ENCODE measurements at places on chromosomes 6 and 20.
A peak's percentile ranks its signal among the peaks of the same experiment; 100 is the strongest.

- H3K4me3 ChIP-seq, result no peak overlapping the region
- peaks cover 2% of the 10 kb centered on the region for H3K4me1 ChIP-seq
- H3K36me3 ChIP-seq, result peaks cover 67% of the 10 kb centered on the region
- DNase-seq, result peak; percentile 69
These were observed 35.0 kb upstream of the DSN1 start for GRCh38 chr20:36808317-36809257.

- no peak overlapping the region for H3K27ac ChIP-seq
- no peak for DNase-seq
- H3K36me3 ChIP-seq, result no peaks in the 10 kb centered on the region
- H3K4me3 ChIP-seq, result no peak overlapping the region
These were observed 229.8 kb downstream of the FRK start for GRCh38 chr6:115830895-115831294.

- H3K36me3 ChIP-seq, result no peaks in the 10 kb centered on the region
- DNase-seq, result no peak
- peaks cover 50% of the 10 kb centered on the region for H3K4me1 ChIP-seq
- H3K27me3 ChIP-seq, result peaks cover 4% of the 10 kb centered on the region
These were observed 48.3 kb downstream of the OR2B6 start for GRCh38 chr6:28005152-28005890.

- peaks cover 9% of the 10 kb centered on the region for H3K27me3 ChIP-seq
- H3K4me3 ChIP-seq, result peak overlapping the region; percentile 86
- peak overlapping the region; percentile 97 for H3K27ac ChIP-seq
- peak; percentile 72 for DNase-seq
These were observed 1.9 kb downstream of the DDR1 start for GRCh38 chr6:30885999-30886896.

- H3K36me3 ChIP-seq, result no peaks in the 10 kb centered on the region
- H3K27ac ChIP-seq, result no peak overlapping the region
- H3K4me1 ChIP-seq, result peaks cover 29% of the 10 kb centered on the region
- no peak for DNase-seq
- no peak overlapping the region for H3K4me3 ChIP-seq
These were observed 166.4 kb upstream of the ZNF217 start for GRCh38 chr20:53760025-53760441.

DNA sequence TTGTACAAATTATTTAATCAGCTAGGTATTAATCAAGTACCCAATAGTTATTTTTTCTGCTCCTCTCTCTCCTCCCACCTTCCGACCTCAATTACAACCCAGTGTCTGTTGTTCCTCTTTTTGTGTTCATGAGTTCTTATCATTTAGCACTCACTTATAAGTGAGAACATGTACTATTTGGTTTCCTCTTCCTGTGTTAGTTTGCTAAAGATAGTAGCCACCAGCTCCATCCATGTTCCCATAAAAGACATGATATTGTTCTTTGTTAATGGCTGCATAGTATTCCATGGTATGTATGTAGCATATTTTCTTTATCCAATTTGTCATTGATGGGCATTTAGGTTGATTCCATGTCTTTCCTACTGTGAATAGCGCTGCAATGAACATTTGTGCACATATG is 652.8 kb upstream of the CITED2 start:
- H3K36me3 ChIP-seq, result peaks cover 5% of the 10 kb centered on the region
- H3K27ac ChIP-seq, result no peak overlapping the region
- DNase-seq, result no peak
- H3K4me3 ChIP-seq, result no peak overlapping the region
- no peaks in the 10 kb centered on the region for H3K4me1 ChIP-seq
- no peaks in the 10 kb centered on the region for H3K27me3 ChIP-seq

DNA sequence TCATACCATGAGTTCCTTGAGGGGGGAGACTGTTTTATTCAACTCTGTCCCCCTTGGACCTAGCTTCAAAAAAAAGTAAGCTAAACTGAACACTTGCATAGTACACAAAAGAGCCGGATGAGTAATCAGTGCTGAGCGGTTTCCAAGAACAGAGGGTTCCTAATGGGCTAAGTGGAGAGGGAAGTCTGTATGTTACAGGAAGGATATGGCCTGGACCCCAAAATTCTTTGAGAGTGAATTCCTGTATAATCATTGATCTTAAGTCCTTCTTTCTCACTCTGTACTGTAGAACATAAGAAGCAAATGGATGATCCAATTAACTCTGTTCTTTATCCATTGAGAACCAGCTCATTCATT is 324.7 kb upstream of the CNR1 start:
- no peak overlapping the region for H3K4me3 ChIP-seq
- no peaks in the 10 kb centered on the region for H3K36me3 ChIP-seq
- no peak for DNase-seq
- H3K27me3 ChIP-seq, result peaks cover 5% of the 10 kb centered on the region
- no peaks in the 10 kb centered on the region for H3K4me1 ChIP-seq

- H3K27me3 ChIP-seq, result peaks cover 7% of the 10 kb centered on the region
- H3K36me3 ChIP-seq, result peaks cover 44% of the 10 kb centered on the region
- no peak for DNase-seq
- H3K4me3 ChIP-seq, result no peak overlapping the region
- H3K27ac ChIP-seq, result no peak overlapping the region
These were observed 100.3 kb downstream of the ZNF217 start for GRCh38 chr20:53493311-53493857.

DNA sequence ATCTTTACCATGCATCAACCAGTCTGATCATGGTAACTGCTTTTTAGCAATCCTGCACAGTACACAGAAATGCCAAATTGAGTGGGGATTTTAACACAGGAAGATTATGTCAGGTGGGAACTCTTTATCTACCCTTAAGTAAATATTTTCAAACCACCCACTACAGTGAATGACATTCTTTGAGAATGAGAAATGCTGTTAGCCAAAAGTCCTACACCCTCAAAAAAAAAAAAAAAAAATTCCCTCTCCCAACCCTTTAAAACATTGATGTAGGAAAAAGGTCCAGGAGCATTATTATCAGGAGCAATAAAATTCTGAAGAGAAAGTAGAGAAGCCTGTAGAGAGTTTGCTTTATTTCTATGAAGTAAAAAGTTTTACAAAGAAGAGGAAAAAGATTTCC is 307.2 kb upstream of the THEMIS start:
- peaks cover 4% of the 10 kb centered on the region for H3K27me3 ChIP-seq
- H3K4me1 ChIP-seq, result peaks cover 12% of the 10 kb centered on the region
- peaks cover 17% of the 10 kb centered on the region for H3K36me3 ChIP-seq
- no peak for DNase-seq

GRCh38 chr20:19977373-19977770 is 39.8 kb upstream of the NAA20 start:
- H3K4me1 ChIP-seq, result peaks cover 80% of the 10 kb centered on the region
- peak overlapping the region; percentile 99 for H3K27ac ChIP-seq
- peaks cover 70% of the 10 kb centered on the region for H3K36me3 ChIP-seq
- no peak overlapping the region for H3K4me3 ChIP-seq

- H3K36me3 ChIP-seq, result peaks cover 5% of the 10 kb centered on the region
- peaks cover 2% of the 10 kb centered on the region for H3K27me3 ChIP-seq
- H3K4me3 ChIP-seq, result peak overlapping the region; percentile 51
- peaks cover 53% of the 10 kb centered on the region for H3K4me1 ChIP-seq
- DNase-seq, result no peak
These were observed 17.0 kb downstream of the UQCC2 start for GRCh38 chr6:33694401-33694931.

GRCh38 chr20:21840991-21841390 is 135.5 kb downstream of the PAX1 start:
- no peaks in the 10 kb centered on the region for H3K36me3 ChIP-seq
- H3K27ac ChIP-seq, result no peak overlapping the region
- no peak overlapping the region for H3K4me3 ChIP-seq
- no peaks in the 10 kb centered on the region for H3K27me3 ChIP-seq
- no peaks in the 10 kb centered on the region for H3K4me1 ChIP-seq

- peak overlapping the region; percentile 73 for H3K27ac ChIP-seq
- no peaks in the 10 kb centered on the region for H3K36me3 ChIP-seq
- DNase-seq, result no peak
- H3K27me3 ChIP-seq, result peaks cover 3% of the 10 kb centered on the region
These were observed 61.3 kb downstream of the HS3ST5 start for GRCh38 chr6:114281496-114281895.

DNA sequence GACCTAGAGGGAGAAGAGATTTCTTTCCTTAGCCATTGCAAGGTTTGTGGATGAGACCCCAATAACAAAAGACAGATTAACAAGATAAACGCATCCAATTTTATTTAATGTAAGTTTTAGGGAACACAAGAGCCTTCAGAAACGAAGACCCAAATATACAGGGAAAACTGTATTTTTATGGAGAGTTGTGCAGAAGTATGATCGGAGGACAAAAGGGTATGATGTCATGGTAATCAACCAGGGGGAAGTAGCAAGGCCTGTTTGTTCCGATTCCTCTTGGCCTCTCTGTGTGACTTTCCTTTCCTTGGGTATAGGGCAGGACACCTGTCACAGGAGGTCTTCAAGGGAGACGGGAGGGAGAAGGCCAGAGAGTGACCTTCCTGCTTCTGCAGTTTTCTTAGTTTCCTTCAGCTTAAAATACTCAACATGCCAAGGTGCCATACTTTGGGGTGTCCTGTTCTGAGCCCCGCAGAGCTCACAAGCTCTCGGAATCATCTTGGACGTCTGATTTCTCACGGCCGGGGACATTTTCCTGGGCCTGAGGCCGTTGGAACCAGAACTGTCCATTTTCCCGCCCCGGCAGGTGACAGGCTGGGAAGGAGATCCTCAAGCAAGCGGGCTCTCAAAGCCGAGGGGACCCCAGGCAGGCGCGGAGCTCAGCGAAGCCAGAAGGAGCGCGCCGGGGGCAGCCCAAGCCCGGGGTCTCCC is 21.7 kb downstream of the TMC2 start:
- peak overlapping the region; percentile 25 for H3K4me3 ChIP-seq
- H3K27me3 ChIP-seq, result peaks cover 99% of the 10 kb centered on the region
- no peaks in the 10 kb centered on the region for H3K36me3 ChIP-seq
- DNase-seq, result no peak
- H3K27ac ChIP-seq, result no peak overlapping the region

DNA sequence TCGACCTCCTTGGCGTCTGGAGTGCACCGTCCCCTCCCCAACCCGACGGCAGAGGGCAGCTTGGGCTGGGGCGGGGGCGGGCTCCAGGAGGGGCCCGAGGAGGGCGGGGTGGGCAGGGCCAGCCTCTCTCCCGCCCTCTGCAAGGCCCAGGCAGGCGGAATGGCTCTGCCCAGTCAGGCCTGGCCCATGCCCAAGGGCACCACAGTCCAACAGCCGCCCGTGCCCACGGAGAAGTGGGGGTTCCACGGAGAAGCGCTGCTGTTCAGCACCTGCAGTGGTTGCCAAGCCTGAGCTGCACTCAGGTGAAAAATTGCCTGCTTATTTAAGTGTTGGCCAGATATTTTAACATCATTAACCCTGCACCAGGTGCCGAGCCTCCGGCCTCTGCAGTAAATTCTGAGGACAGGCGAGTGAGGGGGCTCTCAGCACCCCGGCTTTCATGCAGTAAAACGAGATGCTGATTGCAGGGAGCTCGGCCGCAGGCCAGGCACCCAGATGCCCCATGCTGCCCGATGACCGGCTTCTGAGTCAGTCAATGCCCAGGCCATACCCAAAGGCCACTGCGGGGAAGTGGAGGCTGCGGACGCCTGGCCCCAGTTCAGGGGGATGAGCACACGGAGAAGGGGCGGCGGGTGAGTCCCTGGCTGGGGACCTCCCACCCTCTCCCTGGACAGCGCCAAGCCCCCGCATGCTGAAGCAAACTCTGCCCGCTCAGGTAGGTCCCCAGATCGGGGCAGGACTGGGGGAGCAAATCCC is at the start of gene SRMS:
TSS of gene SRMS (minus strand) at position 25 of the 756 bp plus-strand sequence. CDS start 286 bp downstream, outside the sequence.
- no peak for DNase-seq
- H3K4me3 ChIP-seq, result no peak within 1 kb of the TSS
- peaks cover 38% of the 10 kb centered on the region for H3K27me3 ChIP-seq
- no peak within 1 kb of the TSS for H3K27ac ChIP-seq
- peaks cover 14% of the 10 kb centered on the region for H3K4me1 ChIP-seq

DNA sequence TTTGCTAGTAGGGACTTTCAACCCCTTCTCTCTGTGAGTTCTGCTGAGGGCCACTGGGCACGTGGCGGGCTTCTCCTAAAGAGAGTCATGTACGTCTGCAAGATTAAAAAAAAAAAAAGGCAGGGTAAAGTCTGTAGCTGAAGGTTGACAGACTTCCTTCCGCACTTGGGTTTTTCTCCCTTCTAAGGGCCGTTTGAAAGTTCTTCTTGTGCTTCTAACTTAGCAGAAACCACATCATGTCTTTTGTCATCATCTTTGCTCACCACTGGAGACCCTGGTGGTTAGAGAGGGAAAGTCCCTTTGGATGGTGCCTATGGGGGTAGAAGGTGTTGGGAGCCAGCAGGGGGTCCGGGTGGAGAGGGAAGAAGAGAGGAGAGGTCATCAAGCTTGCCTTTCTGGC is 31.4 kb downstream of the PRDM1 start:
- peaks cover 4% of the 10 kb centered on the region for H3K27me3 ChIP-seq
- no peak for DNase-seq
- peaks cover 5% of the 10 kb centered on the region for H3K36me3 ChIP-seq

DNA sequence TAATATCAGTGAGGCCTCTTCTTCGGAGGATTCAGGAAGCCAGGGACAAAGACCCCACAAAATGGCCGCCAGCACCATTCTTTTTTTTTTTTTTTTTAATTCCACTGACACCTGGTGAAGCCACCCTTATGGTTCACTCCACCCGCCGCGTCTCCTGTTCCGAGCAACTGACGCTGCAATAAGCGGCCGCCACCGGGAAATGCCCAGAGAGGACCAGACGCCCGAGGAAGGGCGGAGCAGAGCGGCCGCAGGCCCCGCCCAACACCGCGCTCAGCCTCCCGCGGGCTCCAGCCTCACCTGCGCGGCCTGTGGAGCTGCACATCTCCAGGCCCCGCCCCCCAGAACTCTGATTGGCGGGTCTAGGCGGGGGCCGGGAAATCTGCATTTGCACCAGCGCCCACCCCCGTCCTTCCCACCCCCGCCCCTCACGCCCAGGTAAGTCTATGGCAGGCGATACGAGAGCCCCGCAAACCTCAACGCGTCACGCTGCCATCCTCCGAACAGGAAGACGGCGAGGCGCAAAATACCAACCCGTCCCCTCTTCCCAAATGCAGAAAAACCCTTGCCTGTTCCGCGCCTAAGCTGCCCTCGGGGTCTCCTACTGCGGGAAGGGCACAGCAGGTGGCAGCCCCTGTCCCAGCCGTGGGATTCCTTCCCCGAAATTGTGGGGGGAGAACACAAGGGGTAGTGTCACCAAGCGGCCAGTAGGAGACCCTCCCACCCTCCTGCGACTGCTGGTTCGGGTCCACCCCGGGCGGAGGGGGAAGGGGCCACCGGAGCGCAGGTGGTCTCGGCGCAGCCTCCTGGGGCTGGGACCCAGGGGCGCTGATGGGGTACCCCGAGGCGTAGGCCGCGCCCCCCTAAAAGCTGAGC is 960 bp downstream of the ATP9A start:
- peak; percentile 77 for DNase-seq
- H3K27me3 ChIP-seq, result peaks cover 4% of the 10 kb centered on the region
- peak overlapping the region; percentile 86 for H3K4me3 ChIP-seq
- H3K36me3 ChIP-seq, result peaks cover 16% of the 10 kb centered on the region
- peaks cover 17% of the 10 kb centered on the region for H3K4me1 ChIP-seq

Data from nephron progenitor cell (in vitro differentiated cells).